ENCODE measurements at places on chromosomes 7 and 10.

GRCh38 chr7:111813306-111813705, 251.0 kb upstream of the IMMP2L start:
- no peak for DNase-seq

DNA sequence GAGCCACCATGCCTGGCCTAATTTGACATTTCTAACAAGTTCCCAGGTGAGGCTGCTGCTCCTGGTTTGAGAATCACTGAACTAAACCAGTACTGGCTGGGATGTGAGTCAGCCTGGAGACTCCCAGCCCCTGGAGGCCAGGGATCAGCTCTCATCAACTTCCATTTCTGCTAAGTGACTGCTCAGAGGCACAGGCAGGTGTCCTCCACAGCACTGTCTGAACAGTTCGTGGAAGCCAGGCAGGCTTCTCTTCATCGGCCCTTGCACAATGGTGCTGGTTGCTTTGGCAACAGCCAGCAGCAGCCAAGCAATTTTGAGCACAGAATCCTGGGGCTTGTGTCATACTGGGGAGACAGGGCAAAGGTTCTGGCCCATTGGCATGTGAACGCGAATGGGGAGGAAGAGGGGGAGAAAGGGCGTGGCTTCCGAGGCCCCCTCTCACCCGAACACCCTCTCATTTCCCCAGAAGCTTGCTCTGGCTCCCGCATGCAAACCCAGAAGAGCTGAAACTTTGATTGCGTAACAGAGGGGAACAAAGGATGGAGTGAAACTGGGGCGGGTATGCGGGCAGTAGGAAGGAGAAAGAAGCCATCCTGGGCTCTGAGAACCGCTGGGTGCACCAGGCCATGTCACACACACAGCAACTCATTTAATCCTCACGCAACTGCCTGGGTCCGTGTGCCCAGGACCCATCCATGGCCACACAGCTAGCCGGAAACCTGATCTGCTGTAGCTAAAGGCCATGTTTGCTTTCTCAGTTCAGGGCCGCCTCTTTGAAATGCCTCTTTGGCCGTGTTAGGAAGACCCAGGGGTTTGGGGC, 9.0 kb upstream of the POR start:
- no peak for DNase-seq

GRCh38 chr10:29671228-29671780, 36.5 kb upstream of the SVIL start:
- no peak for DNase-seq

GRCh38 chr10:101840102-101840684, 3.4 kb downstream of the KCNIP2 start:
- no peak for DNase-seq

DNA sequence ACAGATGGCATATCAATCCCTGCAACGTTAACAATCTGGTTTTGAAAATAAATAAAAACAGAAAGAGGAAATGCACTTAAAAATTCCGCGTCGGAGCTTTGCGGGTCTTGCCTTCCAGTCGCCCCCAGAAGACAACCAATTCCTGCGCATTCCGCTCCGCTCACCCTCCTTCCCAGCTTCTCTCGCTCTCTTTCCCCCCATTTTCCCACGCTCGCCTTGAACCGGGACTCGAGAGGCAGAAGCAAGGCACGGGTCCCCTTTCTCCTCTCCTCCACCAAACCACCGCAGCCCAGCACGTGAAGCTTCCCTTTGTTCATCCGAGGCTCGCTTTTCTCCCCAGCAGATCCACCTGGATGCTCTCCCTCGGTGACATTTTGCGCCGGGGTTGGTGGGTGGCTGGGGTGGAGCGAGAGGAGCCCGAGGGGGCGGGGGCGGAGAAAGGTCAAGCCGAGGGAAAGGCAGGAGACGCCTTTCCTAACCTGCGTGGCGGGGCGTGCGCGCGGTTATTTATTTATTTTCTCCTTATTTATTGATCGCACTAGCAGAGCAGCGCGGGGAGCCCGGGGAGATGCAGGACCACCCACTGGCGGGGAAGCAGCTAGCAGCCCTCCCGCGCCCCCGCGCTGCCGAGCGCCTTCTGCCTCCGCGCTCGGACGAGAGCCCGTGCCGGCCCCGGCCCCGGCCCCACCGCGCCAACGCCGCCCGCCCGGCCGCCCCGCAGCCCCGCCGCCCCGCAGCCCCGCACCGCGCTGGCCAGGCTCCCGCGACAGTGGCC, at the start of gene KCND2:
TSS of gene KCND2 (plus strand) at position 475 of the 775 bp plus-strand sequence.
- no peak for DNase-seq

DNA sequence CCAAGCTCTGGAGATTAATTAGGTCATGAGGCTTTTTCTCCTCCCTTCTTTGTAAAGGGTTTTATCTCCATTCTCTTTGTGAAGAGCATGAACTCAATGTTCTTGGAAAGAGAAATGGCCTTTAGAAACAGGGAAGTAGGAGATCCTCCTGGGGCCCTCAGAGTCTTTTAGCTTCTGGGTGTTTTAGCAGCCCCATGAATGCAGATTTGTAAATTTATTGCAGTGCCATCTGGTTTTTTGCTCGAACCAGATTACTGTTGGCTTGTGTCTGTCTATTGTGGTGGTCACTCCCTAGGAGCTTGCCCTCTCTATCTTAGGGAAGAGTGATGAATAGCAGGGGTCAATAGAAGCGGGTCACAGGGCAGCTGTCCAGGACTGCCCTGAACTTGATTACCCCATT, 110.6 kb downstream of the BTRC start:
- no peak for DNase-seq

DNA sequence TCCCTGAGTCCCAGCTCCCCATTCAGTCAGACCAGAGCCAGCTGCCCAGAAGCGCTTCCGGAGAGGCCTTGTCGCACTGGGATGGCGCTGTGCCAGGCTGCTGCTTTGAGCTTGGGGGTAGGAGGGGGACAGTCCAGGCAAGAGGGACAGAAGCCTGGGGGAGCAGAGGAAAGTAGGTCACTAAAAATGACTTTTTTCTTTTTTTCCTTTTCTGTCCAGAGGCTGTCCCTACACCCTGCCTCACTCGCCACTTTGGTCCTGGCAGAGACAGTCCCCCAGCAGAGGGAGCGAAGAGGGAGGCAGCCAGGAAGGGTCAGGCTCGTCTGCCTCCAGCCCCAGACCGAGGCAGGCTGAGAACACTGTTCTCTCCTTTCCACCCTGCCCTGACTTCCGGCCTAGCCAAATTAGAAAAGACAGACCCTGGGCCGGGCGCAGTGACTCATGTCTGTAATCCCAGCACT, 15.8 kb upstream of the TRIM8 start:
- peak; percentile 78 for DNase-seq

- no peak for DNase-seq
Measured at GRCh38 chr7:946256-946996, 8.1 kb downstream of the ADAP1 start.

GRCh38 chr10:1394155-1394912, 338.1 kb downstream of the WDR37 start:
- DNase-seq, result no peak

DNA sequence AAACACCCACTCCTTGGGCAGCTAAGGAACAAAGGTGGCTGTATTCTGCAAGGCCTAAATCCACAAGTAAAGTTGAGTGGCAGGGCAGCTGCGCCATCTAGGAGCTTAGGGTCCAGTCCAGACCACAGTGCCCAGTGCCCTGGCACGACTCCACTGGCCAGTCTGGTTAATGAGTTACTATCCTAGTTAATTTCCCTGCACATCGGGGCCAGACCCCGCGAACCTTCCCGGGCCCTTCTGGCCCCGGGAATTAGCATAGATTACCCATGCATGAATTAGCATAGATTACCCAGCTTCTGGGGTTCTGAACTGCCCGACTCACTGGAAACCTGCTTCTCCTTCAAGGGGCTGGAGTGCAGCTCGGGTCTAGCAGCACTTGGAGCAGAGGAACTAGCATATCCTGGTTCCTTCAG, 3.2 kb upstream of the EMX2 start:
- no peak for DNase-seq

DNA sequence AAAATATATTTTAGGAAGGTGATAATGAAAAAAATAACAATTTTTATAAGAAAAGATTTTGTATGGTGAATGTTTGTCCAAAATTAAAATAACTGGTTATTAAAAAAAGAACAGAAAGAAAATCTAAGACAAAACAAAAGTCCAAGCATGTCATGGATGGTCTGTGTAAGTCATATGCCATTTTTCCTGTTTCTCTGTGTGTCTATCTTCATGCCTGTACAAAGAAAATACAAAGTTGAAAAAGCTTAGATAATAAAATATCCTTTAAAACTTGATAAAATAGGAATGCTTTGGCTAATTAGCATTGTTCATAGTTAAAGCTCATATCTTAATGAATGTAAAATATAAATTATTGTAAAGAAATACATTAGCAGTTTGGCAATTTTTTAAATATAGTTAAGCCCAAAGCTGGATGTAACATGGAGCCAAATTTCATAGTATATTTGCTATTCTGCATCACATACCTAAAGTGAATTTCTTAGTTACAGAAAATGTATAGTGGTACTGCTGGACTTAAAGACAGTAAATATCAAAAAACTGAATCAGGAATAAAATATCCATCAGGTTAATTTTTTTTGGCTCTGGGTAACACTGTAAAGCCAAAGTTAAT, 661.1 kb downstream of the PCDH15 start:
- DNase-seq, result no peak

DNA sequence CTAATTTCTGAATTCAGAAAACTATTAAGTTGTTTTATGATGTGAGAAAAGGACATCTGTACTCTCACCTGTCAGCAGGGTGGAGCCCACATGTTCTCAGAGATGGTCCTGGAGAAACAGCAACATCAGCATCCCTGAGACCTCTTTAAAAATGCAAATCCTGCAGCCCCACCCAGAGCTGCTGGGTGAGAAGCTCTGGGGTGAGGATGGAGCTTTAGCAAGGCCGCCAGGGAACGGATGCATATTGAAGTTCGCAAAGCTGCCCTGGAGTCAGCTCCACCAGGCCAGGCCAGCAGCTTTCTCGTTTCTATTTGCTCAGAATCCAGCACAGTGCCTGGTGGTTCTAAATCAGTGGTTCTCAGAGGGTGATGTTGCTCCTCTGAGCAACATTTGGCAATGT, 49.1 kb downstream of the PRKCQ start:
- DNase-seq, result no peak

- DNase-seq, result no peak
Measured at GRCh38 chr7:7208520-7208919, 26.2 kb downstream of the C1GALT1 start.

DNA sequence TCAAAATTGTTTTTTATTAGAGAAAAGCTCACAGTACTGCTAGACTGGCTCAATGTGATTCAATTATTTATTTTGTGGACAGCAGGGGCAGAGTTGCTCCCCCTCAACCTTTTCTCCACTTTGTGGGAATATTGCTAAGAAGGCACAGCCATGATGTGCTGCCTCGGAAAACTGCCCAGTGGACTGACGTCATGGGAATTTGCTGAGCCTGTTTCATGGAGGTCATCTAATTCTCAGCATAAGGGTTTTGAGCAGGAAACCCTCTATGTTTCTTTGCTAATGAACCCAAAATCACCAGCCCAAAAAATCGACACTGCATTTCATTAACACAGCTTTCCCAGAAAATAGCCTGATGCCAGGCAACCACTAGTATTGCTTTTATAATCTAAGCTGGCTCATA, 228.8 kb upstream of the FAM3C start:
- DNase-seq, result no peak

GRCh38 chr10:75877877-75878276, 446.5 kb downstream of the LRMDA start:
- DNase-seq, result no peak

DNA sequence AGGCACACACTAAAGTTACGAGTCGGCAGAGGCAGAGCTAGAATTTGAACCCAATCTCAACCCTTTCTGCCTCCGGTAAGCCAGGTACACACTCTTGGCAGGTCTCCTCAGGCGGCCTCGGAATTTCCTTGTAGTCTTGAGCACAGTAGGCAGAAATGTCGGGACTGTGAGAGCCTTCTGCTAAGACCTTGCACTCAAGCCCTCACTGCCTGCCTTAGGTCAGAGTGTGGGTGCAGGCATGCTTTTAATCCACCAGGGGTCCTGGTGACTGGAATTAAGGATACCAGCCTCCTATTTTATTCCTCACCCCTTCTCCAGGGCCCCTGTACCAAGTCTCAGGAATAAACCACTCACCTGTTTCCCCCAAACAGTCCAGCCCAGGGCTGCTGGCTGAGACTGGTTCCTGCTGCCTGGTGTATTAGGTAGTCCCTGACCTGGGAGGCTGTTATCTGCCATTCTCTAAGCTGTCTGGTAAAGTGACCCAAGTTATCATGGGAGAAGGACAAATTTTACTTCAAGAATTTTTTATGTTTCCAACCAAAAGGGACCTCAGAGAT, 855 bp downstream of the ATP6V1F start:
- peak; percentile 59 for DNase-seq

- DNase-seq, result no peak
Measured at GRCh38 chr7:7757576-7757975, 39.2 kb upstream of the RPA3 start.

- no peak for DNase-seq
Measured at GRCh38 chr7:82122275-82122674, 321.3 kb downstream of the CACNA2D1 start.
